Activated CD4-positive, alpha-beta T cell treated with anti-CD3 and anti-CD28 coated beads, Interleukin-2, amount 50 U/mL, for 24 hours (primary cell): ENCODE measurements at places on chromosomes 5 and 9.

DNA sequence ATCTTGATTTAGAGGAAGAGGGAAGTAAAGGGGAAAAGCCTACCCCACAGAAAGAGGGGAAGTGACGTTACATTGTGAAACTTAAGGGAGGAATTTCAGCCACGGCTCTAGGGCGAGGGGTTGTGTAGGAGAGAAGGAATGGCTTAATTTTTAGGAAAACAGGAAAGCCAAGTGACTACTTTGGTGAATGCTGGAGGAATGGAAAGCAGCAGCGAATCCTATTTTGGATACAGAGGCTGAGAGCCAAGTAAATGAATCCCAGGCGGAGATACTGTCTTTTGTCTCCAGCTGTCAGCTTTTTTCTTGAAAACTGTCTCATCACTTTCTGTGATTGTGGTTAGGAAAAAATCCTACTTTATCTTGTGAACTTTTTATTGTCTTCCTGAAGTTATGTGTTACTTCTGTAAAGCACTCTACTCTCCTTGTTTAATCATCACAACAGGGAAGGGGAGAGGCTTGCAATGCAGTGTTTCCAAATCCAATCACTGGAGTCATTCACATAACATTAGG lies 188.4 kb downstream of the TSSK1B start:
- DNase-seq: no peak

GRCh38 chr5:80191991-80192398 lies 63.9 kb downstream of the SERINC5 start:
- no peak for DNase-seq

GRCh38 chr5:136191304-136192014 lies 1.5 kb downstream of the SMIM32 start:
- no peak for DNase-seq

GRCh38 chr5:56330167-56330566 lies 97.0 kb upstream of the ANKRD55 start:
- no peak for DNase-seq

- DNase-seq: no peak
Measured at GRCh38 chr5:663436-664342, 29.5 kb downstream of the TPPP start.

- no peak for DNase-seq
Measured at GRCh38 chr9:69143291-69143690, 30.8 kb upstream of the TJP2 start.

DNA sequence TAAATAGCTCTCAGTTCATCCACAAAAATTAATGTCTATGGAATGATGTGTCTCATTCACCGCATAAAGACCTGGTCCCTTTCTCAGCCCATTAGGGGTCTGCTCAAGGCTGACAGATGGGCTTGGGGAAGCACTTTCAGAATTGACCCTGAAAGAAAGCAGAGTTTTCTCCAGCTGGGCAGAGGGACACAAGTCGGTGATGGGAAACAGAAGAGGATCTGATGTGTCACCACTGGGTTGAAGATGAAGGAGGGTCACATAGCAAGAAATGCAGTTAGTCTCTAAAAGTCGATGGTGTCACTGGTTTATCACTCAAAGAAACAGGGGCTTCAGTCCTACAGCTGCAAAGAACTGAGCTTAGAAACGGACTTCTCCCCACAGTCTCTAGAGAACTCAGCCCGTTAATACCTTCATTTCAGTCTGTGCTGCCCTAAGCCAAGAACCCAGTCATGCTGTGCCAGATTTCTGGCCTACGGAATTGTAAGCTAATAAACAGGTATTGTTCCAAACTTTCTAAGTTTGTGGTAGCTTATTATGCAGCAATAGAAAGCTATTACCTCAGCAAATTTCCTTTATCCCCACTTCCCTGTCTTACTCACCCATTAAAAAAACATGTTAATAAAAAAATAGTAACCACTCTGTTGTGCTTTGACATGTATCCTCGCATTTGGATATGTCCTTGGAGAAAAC lies 64.6 kb downstream of the ADAMTS12 start:
- no peak for DNase-seq

DNA sequence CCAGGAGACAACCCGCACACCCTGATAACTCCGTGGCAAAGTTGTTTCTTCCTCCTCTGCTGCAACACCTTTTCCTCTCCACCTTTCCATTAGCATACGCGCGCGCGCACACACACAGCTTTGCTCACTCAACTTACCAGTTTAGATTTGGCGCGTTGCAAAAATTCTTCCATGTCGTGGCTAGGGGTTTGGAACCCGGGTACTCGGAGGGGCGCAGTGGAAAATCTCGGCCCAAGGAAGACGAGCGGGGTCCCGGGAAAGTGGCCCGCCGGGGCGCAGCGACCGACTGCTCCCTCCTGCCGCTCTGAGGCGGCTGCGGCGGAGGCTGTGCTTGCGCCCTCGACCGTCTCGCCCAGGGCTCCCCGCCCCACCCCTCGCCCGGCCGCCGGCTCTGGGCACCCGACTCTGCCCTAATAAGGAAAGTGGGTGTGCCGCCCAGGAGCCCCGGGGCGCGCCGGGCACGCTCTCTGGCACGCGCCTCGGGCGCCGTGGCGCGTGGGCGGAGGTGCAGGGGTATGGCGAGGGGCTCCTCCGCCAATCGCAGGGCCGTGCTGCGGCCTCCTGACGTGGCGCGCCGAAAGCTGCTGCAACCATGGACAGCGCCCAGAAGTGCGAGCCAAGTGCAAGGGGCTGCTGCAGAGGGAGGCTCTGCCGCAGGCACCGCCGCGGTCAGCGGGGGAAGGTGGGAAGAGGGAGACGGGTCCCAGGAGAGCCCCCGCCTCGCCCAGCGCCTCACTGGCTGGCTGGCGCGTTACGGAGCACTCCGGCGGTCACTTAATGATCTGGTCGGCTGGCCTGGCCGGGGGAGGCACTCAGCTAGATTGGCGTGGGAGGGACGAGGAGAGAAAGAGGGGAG lies at the start of gene PRUNE2:
PRUNE2 (minus strand) TSS at position 324 of the 856 bp plus-strand sequence; CDS start at position 173, 151 bp downstream.
- DNase-seq: no peak

DNA sequence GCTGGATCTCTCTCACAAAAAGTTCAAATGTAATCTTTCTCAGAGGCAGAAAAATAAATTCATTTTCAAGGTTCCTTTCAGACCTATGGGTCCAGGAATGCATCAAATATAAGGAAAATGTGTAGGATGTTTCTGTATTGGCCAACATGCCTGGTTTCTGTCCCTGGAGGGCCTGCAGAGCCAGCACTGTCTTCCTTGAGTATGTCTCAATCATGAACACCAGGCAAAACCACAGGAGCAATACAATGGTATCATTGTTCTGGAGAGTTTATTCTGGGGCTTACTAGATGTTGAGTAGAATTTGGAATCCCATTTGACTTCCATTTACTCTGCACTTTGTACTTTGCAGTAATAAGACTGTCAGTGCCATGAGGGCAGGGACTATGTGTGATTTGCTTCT lies 23.5 kb downstream of the INSYN2B start:
- no peak for DNase-seq
